ENCODE measurements at places on chromosomes 3 and 15. TPM values are rescaled to one million over a fixed set of nuclear protein-coding genes. Genes with fewer than 3 reads are reported as not detected.

The GOLGA8R gene
- 9.5 TPM for total RNA-seq

The CASR gene
- not detected for total RNA-seq

The CCDC54 gene
- not detected for total RNA-seq

The DNASE1L3 gene
- not detected for total RNA-seq

The NGRN gene
- 29.8 TPM for total RNA-seq
